HepG2 (cell line): ENCODE measurements at places on chromosomes 7 and 10. TPM values are rescaled to one million over a fixed set of nuclear protein-coding genes. Genes with fewer than 3 reads are reported as not detected.
A peak's percentile ranks its signal among the peaks of the same experiment; 100 is the strongest.

DNA sequence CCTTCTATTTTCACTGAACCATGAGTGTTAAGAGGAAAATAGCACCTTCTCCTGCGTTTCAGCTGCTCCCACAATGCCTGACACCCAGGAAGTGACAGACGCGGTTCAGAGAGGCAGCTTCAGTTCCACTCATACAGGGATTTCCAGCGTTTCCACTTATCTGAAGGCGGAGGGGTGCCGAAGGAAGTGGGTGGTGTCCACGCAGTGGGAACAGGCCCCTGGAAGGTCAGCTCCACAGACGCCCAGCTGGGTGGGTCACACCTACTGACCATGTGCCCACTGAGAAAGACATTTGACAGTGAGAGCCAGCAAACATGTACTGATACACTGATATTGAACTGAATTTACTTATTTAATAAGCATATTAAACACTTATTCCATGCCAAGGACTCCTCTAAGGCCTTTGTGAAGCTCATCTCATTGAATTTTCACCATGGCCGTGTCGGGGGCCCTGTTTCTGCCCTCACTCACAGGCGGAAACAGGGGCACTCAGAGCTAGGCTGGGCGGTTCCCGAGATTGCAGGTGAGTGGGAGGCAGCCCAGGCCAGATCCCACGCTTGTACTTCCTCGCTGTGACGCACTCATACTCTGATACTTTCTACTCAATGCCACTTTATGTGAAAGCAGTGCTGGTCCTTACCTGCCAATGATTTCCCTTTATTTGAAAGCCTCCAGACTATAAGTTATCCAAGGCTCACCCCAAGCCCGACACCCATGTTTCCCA, 96.8 kb downstream of the TCERG1L start:
- H3K4me1 ChIP-seq = no peaks in the 10 kb centered on the region
- no peak overlapping the region for H3K27ac ChIP-seq
- no peaks in the 10 kb centered on the region for H3K36me3 ChIP-seq
- H3K4me3 ChIP-seq = no peak overlapping the region
- peaks cover 56% of the 10 kb centered on the region; the same call in 2 of the 3 replicates for H3K27me3 ChIP-seq

DNA sequence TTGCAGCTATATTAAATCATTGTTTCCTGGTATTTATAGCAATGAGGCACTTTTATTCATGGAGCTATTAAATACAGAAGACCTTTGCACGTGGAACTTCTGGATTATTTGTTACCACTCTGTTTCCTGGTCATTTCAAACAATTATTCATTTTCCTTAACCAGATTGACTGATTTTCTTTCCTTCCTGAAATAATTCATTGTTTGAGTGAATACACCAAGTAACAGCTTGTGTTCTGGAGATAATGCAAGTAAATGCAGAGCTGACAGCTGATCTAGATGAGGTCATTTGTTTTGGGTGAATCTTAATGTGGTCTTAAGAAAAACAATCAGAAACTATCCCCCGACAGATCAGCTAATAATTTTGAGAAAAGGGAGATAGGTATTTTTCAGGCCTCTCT, 497.7 kb downstream of the KIF20B start:
- no peak overlapping the region for H3K4me3 ChIP-seq
- no peaks in the 10 kb centered on the region for H3K27me3 ChIP-seq
- H3K27ac ChIP-seq = no peak overlapping the region
- DNase-seq = no peak
- no peaks in the 10 kb centered on the region for H3K4me1 ChIP-seq
- no peaks in the 10 kb centered on the region for H3K36me3 ChIP-seq

- H3K36me3 ChIP-seq = no peaks in the 10 kb centered on the region
- H3K4me1 ChIP-seq = peaks cover 25% of the 10 kb centered on the region
- no peak overlapping the region for H3K27ac ChIP-seq
- H3K4me3 ChIP-seq = no peak overlapping the region
- no peaks in the 10 kb centered on the region for H3K27me3 ChIP-seq
These were observed 200.1 kb downstream of the DOCK4 start for GRCh38 chr7:112006071-112006470.

Gene PALD1
- total RNA-seq = 0.06 and 0.07 TPM in 2 replicates

Gene CALY
- not detected in 2 replicates for total RNA-seq

Gene NPFFR1
- under 0.01 TPM in 1 of 2 replicates, not detected in the other for total RNA-seq

DNA sequence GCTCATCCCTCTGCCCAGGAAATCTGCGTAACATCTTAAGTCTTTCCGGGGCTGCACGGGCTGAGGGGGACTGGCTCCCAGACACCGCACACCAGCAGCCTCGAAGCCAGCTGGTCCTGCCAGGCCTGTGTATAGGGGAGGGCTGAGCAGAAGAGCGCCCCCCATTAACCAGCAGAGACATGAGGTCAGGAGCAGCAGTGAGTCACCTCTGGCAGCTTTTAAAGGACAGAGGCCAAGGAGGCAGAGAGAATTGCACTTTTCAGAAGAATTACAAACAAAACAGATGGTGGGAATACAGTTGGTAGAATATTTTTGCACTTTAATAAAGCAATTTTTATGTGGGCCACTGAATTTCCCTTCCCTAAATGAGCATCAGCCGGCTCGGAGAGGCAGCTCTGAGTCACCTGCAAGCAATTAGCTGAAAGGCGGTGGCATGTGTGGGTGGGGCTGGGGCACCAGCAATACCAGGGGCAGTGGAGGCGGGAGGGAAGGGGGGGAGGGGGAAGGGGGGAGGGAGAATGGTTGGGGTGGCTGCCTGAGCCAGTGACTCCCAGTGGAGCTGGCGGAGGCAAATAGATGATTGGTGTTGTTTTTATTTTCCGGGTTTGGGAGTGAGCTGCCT, 39.1 kb downstream of the GOLGA7B start:
- H3K4me1 ChIP-seq = no peaks in the 10 kb centered on the region
- peaks cover 24% of the 10 kb centered on the region; the same call in 2 of the 3 replicates for H3K27me3 ChIP-seq
- no peak overlapping the region for H3K4me3 ChIP-seq
- DNase-seq = no peak

- H3K4me1 ChIP-seq = no peaks in the 10 kb centered on the region
- no peaks in the 10 kb centered on the region for H3K36me3 ChIP-seq
- no peak overlapping the region for H3K27ac ChIP-seq
- H3K27me3 ChIP-seq = peaks cover 4% of the 10 kb centered on the region; the same call in 1 of the 2 replicates
These were observed 280.8 kb downstream of the ZEB1 start for GRCh38 chr10:31599626-31600504.

Gene C10orf143
- total RNA-seq = 0.84 and 0.91 TPM in 2 replicates

Gene ADGRA1
- total RNA-seq = not detected in 2 replicates

Gene RPP38
- 16.4 and 17.7 TPM in 2 replicates for total RNA-seq

GRCh38 chr10:373526-374309, 238.5 kb downstream of the ZMYND11 start:
- peak; percentile 80 for DNase-seq
- peak overlapping the region; percentile 68 for H3K27ac ChIP-seq
- no peak overlapping the region for H3K4me3 ChIP-seq
- H3K4me1 ChIP-seq = peaks cover 25% of the 10 kb centered on the region

- DNase-seq = no peak
- no peak overlapping the region for H3K4me3 ChIP-seq
- H3K27me3 ChIP-seq = no peaks in the 10 kb centered on the region; the same call in 1 of the 2 replicates
- H3K27ac ChIP-seq = no peak overlapping the region
- no peaks in the 10 kb centered on the region for H3K36me3 ChIP-seq
These were observed 112.9 kb upstream of the JAZF1 start for GRCh38 chr7:28293527-28293835.

DNA sequence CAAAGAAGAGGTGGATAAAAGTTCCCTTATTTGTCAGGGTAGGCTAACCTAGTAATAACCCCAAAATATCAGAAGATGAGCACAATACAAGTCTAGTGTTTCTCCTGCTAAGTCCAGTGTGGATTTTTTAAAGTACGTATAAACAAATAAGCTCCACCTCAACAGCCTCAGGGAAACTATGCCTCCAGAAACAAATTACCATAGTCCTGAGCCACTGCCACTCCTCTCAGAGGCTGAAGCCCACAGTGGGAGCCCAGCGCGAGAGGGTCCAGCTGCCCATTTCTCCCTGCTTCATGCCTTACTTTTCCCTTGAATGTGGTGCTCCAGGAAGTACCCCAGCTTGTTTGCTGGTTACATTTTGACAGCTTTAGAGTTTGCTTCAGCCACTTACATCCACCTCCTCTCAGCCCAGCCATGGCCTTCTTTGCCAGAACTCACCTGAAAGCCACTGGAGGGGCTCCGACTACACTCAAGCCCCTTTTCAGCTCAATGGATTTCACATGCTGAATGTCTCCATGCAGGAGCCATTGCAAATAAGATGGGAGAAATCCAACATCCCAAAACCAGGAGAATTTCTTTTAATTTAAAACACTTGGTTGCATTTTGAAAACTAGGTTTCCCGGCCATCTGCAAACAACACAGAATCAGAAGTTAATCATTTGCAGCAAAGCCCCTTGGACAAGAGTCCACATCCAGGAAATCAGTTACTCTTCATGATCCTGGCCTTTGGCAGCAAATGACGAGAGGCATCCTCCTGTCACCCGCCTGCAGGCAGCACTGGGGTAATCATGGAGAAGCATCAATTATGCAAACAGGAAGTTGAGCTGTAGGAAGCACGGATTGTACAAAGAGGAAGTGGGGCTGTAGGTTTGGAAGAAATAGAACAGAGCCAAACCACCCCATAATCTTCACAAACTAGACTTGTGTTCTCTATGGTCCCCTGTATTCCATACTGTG, 138.1 kb downstream of the HERPUD2 start:
- H3K4me1 ChIP-seq = peaks cover 23% of the 10 kb centered on the region
- no peaks in the 10 kb centered on the region for H3K27me3 ChIP-seq
- H3K36me3 ChIP-seq = no peaks in the 10 kb centered on the region
- peak; percentile 50 for DNase-seq
- peak overlapping the region; percentile 17; the same call in 1 of the 2 replicates for H3K4me3 ChIP-seq

- H3K27me3 ChIP-seq = no peaks in the 10 kb centered on the region; the same call in 2 of the 3 replicates
- H3K4me3 ChIP-seq = no peak overlapping the region
- no peak for DNase-seq
These were observed 57.4 kb upstream of the HECTD2 start for GRCh38 chr10:91352760-91353159.

Gene GLCCI1
- total RNA-seq = 1.6 and 1.7 TPM in 2 replicates

DNA sequence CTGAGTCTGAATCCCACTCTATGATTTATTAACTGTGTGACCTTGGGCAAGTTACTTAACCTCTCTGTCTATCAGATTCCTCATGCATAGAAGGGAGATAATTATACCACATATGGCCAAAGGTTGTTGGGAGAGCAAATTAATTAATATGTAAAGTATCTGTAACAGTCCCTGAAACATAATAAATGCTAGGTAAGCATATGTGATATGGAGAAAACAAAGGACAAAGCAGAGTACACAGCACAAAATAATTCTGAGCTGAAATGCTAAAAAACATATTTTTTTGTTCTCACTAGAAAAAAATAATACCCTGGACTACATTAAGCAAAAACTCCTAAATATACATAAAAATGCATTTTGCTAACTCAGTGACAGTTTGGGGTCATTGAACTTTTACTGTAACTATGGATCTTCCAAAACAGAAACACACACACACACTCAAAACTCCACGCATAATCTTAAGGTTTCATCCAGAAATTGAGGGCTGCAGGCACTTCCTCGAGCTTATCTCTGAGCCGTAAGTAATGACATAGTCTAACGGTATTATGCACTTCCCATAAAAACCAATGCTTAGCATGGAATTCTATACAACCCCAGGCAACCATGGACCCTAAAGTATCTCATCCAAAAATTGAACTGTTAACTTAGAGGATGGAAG, 201.7 kb upstream of the PTN start:
- H3K4me1 ChIP-seq = peaks cover 13% of the 10 kb centered on the region
- no peaks in the 10 kb centered on the region for H3K36me3 ChIP-seq
- no peak overlapping the region for H3K27ac ChIP-seq
- H3K27me3 ChIP-seq = no peaks in the 10 kb centered on the region

DNA sequence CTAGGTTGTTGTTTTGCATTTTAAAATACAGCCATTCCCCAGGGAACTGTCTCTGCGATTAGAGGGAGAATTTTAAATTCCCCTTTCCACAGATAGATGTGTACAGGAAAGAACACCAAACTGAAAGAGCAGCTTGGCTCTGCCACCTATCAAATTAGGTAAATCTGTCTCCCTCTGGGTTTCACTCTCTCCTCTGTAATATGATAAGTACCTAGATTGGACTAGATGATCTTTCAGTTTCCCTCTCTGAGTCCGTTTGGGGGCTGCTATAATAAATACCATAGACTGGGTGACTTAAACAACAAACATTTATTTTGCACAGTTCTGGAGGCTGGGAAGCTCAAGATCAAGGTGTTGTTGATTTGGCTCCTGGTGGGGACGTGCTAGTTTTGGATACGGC, 186.0 kb downstream of the KIF20B start:
- H3K4me3 ChIP-seq = no peak overlapping the region
- DNase-seq = no peak
- H3K4me1 ChIP-seq = 0 out of 2 replicates have a peak, but pooled peaks cover 6% of the 10 kb centered on the region
- no peaks in the 10 kb centered on the region for H3K27me3 ChIP-seq
- no peaks in the 10 kb centered on the region for H3K36me3 ChIP-seq

- no peak overlapping the region for H3K27ac ChIP-seq
- peaks cover 4% of the 10 kb centered on the region for H3K36me3 ChIP-seq
- H3K4me1 ChIP-seq = peaks cover 65% of the 10 kb centered on the region
These were observed 70.8 kb downstream of the TCF7L2 start for GRCh38 chr10:113020838-113021237.

- H3K4me1 ChIP-seq = peaks cover 7% of the 10 kb centered on the region
- no peak for DNase-seq
- no peak overlapping the region for H3K4me3 ChIP-seq
- peaks cover 83% of the 10 kb centered on the region for H3K27me3 ChIP-seq
- no peak overlapping the region for H3K27ac ChIP-seq
These were observed 2.8 kb downstream of the EMX2 start for GRCh38 chr10:117545141-117546019.

DNA sequence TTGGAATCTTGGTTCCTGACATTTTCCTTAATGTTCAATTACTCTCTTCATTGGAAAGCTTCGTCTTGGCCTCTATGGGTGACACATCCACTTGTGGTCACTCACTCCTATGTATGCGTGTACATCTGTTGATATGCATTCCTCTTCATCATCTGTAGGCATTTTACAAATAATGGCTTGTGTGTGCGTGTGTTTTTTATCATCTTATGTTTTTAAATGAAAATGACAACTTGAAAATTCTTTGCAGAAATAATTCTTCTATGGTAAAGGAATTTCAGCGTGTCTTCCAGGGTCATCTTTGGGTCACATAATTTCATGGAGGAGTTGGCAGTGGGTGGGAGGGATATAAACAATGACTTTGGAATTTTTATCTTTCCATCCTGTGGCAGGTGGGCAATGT, 925.1 kb downstream of the LRMDA start:
- H3K36me3 ChIP-seq = no peaks in the 10 kb centered on the region
- peaks cover 12% of the 10 kb centered on the region for H3K4me1 ChIP-seq
- no peak overlapping the region for H3K4me3 ChIP-seq
- no peaks in the 10 kb centered on the region for H3K27me3 ChIP-seq
- no peak for DNase-seq

- no peak overlapping the region for H3K4me3 ChIP-seq
- H3K27ac ChIP-seq = no peak overlapping the region
- no peaks in the 10 kb centered on the region for H3K27me3 ChIP-seq
- H3K4me1 ChIP-seq = peaks cover 13% of the 10 kb centered on the region
- DNase-seq = no peak
These were observed 43.2 kb upstream of the NRP1 start for GRCh38 chr10:33377658-33378025.

GRCh38 chr10:95394161-95394880, 103.5 kb upstream of the PDLIM1 start:
- H3K4me1 ChIP-seq = peaks cover 17% of the 10 kb centered on the region
- H3K27me3 ChIP-seq = no peaks in the 10 kb centered on the region
- H3K27ac ChIP-seq = no peak overlapping the region
- peak; percentile 20 for DNase-seq
- H3K4me3 ChIP-seq = no peak overlapping the region
- H3K36me3 ChIP-seq = peaks cover 60% of the 10 kb centered on the region

- H3K4me1 ChIP-seq = no peaks in the 10 kb centered on the region
- no peak overlapping the region for H3K4me3 ChIP-seq
- H3K27me3 ChIP-seq = no peaks in the 10 kb centered on the region
These were observed 11.4 kb downstream of the IRF5 start for GRCh38 chr7:128948976-128949760.

- H3K36me3 ChIP-seq = no peaks in the 10 kb centered on the region
- H3K27ac ChIP-seq = no peak overlapping the region
- H3K27me3 ChIP-seq = peaks cover 20% of the 10 kb centered on the region; the same call in 2 of the 3 replicates
- no peak for DNase-seq
- no peaks in the 10 kb centered on the region for H3K4me1 ChIP-seq
These were observed 88.7 kb downstream of the ADARB2 start for GRCh38 chr10:1648648-1649047.
